ENCODE measurements at places on chromosomes 1 and 21.

GRCh38 chr1:78607944-78608343 lies 12.3 kb upstream of the IFI44L start:
- no peak for DNase-seq

- DNase-seq: no peak
Measured at GRCh38 chr1:167305706-167306277, 85.1 kb downstream of the POU2F1 start.

DNA sequence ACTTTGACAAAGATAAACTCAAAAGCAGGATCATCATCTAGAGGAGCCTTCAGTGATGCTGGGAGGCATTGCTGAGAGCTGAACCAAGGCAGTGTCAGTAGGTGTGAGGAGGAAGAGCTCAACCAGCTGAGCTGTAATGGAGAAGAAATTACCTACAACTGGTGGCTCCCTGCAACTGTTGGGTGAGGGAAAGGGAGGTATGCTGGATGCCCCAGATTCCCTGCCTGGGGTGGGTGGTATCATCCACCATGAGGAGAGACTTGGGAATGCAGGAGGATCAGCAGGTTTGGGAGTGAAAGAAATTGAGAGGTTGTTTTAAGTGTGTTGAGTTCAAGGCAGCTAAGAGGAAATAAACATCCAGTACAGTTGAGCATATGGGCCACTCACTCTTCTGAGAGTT lies 199.8 kb downstream of the DNM3 start:
- DNase-seq: no peak

DNA sequence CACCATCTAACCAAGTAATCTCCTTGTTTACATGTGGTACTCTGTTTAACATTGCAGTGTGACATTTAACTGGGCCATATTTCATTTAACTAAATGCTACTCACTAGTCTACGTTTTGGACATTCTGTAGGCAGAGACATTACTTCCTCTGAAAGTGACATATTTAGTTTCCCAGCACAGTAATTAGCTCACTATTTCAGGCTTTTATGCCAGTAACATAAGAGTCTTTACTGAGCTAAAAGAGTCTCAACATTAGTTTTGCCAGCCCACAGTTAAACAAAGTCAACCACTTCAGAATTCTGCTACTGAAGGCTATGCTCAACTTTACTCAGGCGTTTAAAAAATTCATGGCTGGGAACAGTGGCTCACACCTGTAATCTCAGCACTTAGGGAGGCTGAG lies 2.6 kb upstream of the TNFRSF9 start:
- no peak for DNase-seq

- peak; percentile 16 for DNase-seq
Measured at GRCh38 chr1:182889997-182890396, 50.9 kb downstream of the DHX9 start.

GRCh38 chr1:174659823-174660222 lies 212.1 kb downstream of the GPR52 start:
- no peak for DNase-seq

DNA sequence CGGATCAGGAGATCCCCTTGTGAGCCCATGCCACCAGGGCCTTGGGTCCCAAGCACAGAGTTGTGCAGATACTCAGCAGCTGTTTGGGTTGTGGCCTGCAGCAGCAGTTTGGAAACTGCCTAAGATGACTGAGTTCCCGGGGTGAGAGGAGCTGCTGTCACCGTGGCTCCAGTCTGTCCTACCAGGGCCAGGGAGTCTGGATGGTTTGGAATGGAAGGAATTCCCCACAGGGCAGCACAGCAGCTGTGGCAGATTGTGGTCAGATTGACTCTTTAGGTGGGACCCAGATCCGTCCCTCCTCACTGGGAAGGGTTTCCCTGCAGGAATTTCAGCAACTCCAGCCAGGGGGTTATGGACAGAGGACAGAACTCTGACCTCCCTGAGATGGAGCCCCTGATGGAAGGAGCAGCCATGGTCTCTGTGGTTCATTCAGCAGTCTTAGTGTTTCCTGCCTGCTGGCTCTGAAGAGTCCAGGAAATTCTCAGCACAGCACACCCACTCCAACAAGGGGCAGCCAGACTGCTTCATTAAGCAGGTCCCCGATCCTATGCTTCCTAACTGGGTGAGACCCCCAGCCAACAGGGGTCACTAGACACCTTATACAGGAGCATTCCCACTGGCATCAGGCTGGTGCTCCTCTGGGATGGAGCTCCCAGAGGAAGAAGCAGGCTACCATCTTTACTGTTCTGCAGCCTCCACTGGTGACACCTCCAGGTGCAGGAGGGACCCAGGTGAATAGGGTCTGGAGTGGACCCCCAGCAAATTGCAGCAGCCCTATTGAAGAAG lies 51.5 kb upstream of the TNFSF4 start:
- no peak for DNase-seq

DNA sequence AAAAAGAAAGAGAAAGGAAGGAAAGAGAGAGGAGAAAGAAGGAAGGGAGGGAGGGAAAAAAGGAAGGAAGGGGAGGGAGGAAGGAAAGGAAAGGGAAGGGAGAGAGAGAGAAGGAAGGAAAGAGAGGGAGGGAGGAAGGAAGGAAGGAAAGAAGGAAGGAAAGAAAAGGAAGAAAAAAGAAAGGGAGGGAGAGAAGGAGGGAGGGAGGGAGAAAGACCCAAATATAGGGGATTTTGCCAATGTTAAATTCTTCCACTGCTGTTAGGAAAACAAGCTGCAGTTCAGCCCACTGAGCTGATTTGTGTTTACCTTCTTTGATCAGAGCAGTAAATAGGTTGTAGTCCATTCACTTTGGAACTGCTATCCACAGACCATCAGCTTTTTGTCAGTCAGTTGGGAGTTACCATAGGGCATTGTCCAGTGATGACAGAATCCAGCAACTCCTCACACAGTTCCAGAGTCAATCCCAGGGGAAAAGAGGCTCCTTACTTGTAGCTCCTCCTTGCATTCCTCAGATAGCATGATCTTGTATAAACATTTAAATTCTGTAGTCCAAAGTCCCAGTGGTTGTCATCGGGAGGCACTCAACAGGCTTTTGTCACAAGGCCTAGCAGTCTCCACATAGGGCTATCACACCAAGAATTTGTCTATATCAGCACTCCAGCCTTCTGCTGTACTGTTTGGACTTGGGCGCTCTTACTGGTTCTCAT lies 13.5 kb upstream of the PPP1R8 start:
- no peak for DNase-seq

- no peak for DNase-seq
Measured at GRCh38 chr1:38941093-38941492, 537 bp downstream of the RHBDL2 start.
